ENCODE measurements at places on chromosomes 1 and 21.
A peak's percentile ranks its signal among the peaks of the same experiment; 100 is the strongest.

DNA sequence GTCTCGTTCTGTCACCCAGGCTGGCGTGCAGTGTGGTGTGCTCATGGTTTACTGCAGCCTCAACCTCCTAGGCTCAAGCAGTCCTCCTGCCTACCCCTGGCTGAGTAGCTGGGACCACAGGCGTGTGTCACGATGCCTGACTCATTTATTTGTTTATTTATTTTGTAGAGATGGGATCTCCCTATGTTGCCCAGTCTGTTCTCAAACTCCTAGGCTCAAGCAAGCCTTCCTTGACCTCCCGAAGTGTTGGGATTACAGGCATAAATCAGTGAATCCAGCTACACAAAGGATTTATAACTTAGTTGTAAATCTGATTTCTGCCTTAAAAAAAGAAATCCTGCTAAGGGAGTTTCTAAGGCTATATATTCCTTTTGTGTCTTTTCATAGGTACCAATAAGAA is 30.5 kb upstream of the ZNF496 start:
- DNase-seq = no peak

- no peak for DNase-seq
These were observed 115.2 kb upstream of the SNX7 start for GRCh38 chr1:98546319-98546718.

DNA sequence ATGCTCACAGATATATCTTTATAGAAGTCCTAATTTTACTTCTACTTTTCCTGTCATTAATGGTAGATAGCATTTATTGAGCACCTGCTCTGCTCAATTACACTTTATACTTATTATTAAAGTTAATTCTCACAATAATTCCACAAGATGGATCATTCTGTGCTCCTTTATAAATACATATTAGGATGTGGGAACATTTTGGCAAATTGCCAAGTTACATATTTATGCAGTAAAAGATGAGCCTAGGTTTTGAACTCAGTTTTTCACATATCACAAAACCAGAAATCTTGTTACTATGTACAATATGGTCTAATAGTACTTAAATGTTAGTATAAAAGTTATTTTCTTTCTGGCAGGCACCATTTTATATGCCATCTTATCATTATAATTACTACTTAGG is 895.0 kb upstream of the B3GALT2 start:
- DNase-seq = no peak

- no peak for DNase-seq
These were observed 18.3 kb upstream of the NPHP4 start for GRCh38 chr1:6010554-6010953.

DNA sequence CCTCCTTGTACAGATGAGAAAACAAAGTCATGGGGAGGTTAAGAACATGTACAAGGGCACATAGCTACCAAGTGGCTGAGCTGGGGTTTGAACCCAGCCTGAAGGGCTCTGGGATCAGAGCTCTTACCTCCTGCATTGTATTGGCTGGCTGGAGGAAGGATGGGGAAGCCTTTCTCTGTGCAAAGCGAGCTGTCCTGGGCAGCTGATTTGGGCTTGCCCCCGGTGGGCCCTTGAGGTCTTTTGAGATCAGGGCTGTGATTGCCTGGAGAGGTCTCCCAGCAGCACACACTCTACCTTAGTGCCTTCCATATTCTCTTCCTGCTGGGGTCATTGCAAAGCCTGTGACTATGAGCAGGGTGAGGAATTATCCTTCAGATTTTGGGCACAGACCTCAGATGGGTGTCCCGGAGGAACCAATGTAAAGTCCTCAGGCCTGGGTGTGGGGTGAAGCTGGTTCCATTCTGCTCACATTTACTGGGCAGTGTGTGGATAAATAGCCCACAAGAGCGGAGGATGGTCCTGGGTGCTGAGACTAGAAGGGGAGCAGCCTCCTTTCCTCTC is 53.3 kb upstream of the EPS8L3 start:
- no peak for DNase-seq

DNA sequence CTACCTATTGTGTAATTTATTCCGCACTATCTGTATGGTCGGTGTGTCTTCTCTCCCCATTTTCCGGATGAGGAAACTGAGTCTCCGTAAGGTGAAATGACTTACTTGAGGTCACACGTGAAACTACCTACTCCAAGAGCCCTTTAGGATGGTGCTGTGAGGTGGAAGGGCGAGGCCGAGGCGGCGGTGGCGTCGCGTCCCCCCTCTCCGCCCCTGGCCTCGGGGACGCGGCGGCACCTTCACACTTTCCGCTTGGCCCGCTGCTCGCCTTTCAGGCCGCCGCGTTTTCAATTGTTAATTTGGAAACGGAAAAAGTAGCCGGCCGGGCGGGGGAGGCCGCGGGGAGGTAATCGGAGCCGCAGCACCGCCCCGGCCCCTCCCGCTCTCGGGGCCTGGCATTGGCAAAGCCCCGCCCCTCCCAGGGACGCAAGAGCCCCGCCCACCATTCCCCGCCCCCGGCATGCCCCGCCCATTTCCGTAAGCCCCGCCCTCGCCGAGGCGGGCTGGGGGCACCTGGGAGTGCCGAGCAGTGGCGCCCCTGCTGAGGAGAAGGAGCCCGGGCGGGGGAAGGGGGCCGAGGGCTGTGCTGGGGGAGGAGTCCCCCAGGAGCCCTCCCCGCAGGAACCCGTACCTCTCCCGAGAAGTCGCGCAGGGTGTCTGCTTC is 18.6 kb downstream of the KCNQ4 start:
- peak; percentile 68 for DNase-seq

DNA sequence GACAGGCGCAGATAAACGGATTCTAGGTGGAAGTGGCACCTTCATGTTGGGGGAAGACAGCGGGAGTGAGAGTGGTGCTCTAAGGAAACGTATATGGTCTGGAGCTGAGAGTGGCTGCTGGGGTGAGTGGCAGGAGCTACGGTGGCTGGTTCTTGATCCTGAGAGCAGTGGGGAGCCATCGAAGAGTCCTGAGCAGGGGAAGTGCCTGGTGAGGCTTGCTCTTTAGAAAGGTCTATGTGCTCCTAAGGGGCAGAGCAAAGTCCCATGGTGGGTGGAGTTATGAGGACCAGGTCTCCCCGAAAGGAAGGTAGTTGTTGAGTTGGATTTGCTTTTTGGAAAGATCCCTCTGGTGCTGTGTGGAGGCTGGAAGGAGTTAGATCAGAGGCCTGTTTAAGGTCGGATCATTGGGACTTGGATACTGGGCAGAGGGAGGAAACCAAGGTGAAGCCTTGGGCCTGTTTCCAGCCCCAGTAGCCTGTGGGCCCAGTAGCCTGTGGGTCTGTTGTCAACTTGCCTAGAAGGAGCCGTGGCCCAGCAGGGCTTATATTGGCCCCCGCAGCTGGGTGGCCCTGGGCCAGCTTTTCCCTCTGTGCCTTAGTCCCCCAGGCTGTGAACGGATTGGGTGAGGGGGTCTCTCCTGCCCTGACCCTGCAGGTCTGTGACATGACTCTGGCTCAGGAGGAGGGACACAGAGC is 33.0 kb downstream of the ACOT11 start:
- no peak for DNase-seq

DNA sequence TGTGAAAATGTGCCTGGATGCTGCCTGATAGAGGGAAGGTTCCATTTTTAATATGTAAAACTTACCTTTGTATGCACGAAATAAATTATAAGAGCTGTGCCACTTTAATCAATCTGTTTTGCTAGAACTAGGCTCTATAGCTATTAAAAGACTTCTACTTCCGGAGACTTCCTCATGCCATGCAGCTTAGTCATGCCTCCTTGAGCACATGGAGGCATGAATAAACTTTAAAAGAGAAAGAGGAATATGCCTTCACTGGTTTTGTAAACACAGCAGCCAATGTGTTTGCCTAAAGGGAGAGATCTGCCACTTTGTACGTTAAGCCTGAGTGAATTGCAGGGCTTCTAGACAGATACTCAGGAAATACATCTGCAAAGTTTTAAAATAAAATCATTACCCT is 604.6 kb downstream of the LRRIQ3 start:
- no peak for DNase-seq

DNA sequence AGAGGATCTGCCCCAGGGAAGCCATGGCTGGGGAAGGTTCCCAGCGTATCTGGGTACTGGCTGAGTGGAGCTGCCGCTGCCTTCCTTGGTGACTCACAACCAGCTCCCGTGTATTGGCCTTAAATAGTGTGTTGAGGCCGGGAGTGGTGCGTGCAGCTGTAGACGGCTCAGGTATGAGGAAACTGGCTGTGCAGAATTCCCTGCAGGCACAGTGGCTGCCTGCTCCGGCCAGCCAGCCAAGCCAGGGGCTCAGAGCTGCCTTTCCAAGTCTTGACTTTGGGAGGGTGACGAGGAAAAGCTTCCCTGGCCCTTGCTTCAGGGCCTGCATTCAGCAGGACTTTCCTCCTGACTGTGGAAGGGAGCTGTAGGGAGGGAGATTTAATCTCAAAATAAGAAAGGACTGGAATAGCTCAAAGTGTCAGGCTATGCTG is at the start of gene VTCN1:
Gene VTCN1 (minus strand): TSS at position 97 of the 431 bp plus-strand sequence. CDS start 72 bp downstream, at position 25.
- no peak for DNase-seq

DNA sequence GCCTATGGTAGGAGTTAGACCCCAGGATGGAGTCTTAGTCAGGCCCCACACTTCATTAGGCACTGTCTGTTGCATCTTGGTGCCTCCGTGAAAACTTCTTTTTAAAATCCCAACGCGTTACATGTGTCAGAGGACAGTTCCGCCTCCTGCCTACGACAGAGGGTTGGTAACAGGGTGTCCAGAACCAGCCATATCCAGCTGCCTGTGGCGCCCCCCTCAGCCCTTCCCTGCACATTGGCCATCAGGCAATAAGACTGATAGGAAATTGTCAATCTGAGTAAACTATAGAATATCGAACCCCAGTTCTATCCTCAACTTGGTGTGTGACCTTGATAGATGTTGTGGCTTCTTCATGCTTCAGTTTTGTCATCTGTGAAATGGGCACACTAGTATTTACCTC is 108.6 kb upstream of the CSF3R start:
- no peak for DNase-seq

- DNase-seq = no peak
These were observed at the start of gene S100B for GRCh38 chr21:46604975-46605766. Gene S100B, minus strand, starts transcription at chr21:46605082. Its CDS starts 2,667 bp downstream, at chr21:46602415.

DNA sequence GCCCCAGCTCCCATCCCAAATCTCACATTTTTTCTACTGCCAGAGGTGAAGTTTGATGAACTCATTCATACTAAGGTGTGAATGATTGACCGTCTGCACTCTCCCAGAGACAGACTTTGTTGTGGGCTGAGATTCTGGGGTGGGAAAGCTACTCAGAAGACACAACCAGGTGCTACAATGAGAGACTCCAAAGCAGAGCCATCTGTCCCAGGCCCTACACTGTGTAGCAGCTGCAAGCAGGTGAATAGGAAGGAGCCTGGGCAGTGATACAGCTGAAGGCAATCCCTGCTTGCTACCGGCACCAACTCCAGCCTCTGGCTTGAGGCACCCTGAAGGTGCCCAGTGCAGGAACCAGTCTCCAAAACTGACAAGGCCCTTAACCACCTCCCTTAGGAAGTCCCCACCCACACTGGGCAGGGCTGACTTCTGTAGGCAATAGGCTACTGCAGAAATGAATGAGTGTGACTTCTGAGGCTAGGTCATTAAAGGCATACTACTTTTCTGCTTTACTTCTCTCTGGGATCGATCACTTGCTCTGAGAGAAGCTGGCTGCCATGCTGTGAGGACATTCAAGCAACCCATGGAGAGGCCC is 79.7 kb upstream of the RUNX3 start:
- DNase-seq = no peak

DNA sequence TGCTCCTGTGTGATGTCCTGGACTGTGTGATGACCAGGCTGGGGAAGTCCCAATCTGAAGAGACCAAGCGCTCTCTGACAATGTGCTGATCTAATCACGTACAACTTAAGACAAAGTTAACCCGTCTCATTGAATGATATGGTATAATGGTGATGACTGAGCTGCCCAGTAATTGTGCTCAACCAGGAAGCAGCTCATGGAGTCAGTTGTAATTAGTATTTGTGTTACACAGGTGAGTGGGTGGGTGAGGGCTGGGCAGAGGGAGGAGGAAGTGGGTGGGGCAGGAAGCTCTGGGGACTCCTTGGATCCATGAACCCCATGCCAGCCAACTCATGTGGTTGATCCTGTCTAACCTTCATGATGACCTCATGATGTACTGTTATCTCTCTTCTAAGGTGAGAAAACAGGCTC is 8.7 kb upstream of the ECE1 start:
- no peak for DNase-seq

- peak; percentile 89 for DNase-seq
These were observed at the start of gene UBE2J2 for GRCh38 chr1:1273512-1274298. Gene UBE2J2, minus strand, starts transcription at chr1:1273854. Its CDS starts 5,862 bp downstream, at chr1:1267992.

DNA sequence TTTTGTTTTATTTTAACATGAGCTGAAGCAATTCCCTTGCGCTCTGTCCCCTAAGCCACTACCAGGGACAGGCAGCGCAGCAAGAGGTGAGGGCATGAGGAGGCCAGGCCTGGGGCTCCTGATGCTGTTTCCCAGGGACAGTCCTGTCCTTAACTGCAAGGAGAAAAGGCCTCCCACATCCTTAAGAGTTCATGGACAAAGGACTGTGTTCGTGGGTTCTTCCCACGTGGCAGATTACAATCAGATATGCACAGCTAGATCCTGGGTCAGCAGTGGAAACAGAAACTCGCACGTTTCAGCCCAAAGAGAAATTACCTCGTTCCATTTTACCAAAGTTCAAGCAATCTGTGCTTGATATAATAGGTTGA is 85.8 kb downstream of the MIS18A start:
- no peak for DNase-seq

GRCh38 chr1:151533870-151534269 is 6.2 kb upstream of the TUFT1 start:
- no peak for DNase-seq

- DNase-seq = no peak
These were observed 45.2 kb downstream of the LDLRAD2 start for GRCh38 chr1:21857142-21857839.

GRCh38 chr1:236039740-236040685 is 24.9 kb downstream of the NID1 start:
- no peak for DNase-seq

GRCh38 chr1:180781718-180782117 is 131.0 kb upstream of the KIAA1614 start:
- no peak for DNase-seq

DNA sequence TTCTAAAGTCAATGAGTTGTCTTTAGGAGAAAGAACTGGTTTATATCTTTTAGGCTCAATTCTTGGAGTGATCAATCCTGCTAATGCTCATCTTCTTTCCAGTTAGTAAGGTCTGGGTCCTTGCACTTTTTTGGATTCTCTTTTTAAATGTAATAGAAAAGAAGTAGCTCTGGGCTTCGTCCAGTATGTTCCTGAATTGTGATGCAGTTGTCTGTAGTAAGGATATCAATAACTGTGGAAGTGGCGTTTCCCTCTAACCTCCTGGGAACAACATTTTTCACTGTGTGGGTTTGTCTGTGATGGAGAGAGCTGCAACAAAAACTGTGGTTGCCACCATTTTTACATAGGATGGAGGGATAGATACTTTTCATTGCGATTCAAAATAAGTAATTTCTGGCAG is 367.2 kb downstream of the USP25 start:
- no peak for DNase-seq
